ENCODE measurements at places on chromosomes 12 and 14.

GRCh38 chr12:46264057-46264456 is 4.8 kb downstream of the SLC38A1 start:
- DNase-seq = no peak

GRCh38 chr12:6065131-6065862 is 59.2 kb downstream of the VWF start:
- DNase-seq = no peak

GRCh38 chr12:15886372-15887042 is 4.3 kb downstream of the STRAP start:
- no peak for DNase-seq

DNA sequence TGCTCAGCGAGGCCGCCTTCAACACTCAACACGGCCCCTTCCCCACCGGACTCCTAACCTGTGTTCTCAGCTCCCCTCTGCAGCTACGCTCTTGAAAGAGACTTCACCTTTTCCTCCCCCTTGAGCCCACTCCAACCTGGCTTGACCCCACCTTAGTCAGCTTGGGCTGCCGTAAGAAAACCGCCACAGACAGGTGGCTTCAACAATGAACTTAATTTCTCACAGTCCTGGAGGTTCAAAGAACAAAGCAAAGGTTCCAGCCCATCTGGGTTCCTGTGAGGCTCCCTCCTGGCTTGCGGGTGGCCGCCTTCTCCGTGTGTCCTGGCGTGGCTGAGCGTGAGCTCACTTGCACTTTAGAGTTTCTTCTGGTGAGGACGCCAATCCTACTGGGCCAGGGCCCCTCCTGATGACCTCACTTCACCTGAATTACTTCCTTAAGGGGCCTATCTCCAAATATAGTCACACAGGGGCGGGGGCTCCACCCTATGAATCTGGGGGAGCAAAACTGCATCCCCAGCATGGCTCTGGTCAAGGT is 138.8 kb downstream of the CALM1 start:
- DNase-seq = no peak

- no peak for DNase-seq
Observed at GRCh38 chr12:44497044-44497443, 379.1 kb downstream of the NELL2 start.

GRCh38 chr12:12628013-12628412 is 16.3 kb downstream of the CREBL2 start:
- no peak for DNase-seq

GRCh38 chr12:105470601-105471000 is 140.1 kb downstream of the C12orf75 start:
- DNase-seq = no peak

DNA sequence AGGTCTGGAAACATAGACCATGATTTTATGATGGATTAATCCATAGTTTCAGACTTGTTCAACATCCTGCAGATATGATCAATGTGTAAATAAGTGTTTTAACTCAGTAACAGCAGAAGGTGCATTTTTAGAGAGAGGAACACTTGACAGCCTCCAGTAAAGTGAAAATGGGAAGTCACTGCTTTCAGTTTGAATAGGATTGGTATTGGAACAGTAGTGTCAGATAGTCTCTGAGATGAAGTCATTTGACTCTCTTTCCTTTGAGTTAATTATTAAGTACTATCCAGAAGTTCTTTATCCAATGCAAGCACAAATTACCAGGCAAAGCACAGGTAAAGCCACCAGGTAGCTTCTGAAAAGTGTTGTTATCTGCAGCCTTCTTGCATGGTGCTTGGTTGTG is 14.5 kb upstream of the NAV3 start:
- DNase-seq = no peak

GRCh38 chr12:52119398-52120254 is 40.1 kb downstream of the SMIM41 start:
- DNase-seq = no peak

DNA sequence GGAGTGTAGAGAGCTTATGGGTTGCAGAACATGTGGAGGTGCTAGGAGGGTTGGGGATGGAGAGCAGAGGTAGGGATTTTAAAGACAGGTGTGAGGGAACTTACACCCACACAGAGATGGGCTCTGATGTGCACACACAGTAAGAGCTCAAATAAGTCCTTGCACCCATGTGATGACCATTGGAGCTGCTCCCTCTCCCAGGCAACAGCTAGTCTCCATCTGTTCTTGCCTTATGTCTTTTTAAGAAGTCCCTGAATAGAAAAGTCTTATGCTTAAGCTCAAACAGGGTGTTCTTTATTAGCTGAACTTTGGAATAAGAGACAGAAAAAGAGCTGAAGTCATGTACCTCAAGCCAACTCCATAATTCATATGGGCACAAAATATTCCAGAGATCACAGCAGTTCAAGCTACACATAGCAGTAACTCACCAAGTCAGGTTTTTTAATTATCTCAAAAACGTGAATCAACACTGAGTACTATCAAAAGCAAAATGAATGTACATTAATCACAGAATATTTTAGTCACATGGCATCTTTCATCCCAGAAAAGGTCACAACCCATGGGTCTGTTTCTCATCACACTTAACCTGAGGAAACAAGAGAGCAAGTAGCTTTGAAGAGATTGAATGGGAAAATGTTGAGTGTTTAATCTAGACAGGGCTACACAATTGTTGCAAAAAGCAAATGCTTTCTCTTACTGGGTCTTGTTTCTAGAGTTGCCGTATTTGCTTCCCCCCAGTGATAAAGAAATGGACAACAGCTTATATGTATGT is 1513.6 kb upstream of the SEL1L start:
- DNase-seq = no peak

GRCh38 chr14:95911456-95911855 is 34.8 kb downstream of the TUNAR start:
- no peak for DNase-seq

DNA sequence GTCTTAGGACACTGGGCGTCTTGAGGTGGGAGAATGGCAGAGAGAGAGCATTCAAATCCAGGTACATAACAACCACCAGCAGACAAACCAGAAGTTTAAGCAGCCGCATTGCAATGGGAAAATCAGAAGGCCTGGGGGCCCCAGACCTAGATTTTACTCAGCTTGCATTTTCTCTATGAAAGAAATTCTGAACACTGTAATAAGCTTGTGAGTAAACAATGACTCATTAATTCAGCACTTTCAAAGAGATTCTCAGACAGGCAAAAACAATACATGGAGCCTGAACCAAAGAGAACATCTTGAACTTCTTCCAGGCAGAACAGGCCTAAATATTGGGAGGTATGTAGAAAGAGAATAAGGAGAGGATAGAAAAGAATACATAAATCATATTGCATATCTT is 69.8 kb upstream of the IFNG-AS1 start:
- no peak for DNase-seq

DNA sequence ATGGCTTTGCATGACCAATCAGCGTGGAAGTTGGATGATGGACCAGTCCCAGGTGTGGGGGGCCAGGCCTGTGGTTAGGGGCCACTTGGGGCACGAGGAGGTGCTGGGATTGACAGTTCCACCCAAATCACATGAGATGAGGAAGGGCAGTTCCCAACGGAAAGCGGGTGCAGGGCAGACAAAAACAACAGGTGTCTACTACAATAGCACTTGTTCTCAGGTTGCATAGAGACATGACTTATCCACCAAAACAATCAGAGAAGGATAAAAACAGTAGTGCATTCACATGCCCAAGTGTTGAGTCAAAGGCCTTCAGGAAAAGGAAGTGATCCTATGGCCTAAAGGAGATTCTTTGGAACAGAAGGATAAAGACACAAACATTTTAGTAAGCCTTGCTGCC is 14.6 kb upstream of the EIF2B2 start:
- no peak for DNase-seq

DNA sequence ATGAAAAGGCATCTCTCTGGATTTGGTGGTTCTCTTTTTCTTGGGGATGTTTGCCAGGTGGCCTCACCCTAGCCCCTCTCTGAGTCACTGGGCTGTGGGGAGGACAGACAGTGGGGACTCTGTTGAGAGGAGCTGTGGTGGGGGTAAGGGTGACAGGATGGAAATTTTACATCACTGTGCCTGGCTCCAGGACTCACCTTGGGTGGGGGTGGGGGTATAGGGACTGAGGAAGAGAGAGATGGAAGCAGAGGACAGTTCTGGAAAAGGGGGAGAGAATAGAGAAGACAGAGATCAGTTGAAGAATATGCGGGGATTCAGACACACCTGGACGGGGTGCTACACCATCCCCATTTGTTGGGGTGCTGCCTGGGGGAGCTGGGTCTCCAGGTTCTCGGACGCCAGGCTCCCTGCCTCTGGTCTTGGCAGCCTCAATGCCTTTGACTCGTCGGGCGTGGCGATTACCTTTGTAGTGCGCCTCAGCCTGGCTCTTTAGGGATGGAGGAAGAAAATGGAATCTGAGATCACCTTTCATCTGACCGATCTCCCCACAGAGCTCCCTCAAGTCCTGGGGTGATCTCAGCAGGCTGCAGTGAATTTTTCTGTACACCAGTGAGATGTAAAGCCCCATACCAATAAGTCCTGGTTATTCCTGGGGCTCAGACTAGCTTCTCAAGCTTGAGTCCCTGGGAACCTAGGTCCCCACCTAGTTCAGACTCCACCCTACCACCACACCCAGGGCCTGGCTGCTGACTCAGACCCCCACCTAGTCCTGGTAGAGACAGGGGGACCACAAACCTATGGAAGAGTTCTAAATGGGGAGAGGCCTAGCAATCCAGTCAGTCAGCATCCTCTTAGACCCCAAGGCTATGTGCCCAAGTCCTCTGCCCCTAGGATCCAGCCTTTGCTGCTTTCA is 9.6 kb upstream of the GPR84 start:
- no peak for DNase-seq

GRCh38 chr14:98186140-98186539 is 1085.9 kb downstream of the BCL11B start:
- no peak for DNase-seq

GRCh38 chr12:44457465-44457864 is 418.6 kb downstream of the NELL2 start:
- DNase-seq = no peak

GRCh38 chr14:104528496-104528895 is 51.1 kb upstream of the C14orf180 start:
- no peak for DNase-seq

DNA sequence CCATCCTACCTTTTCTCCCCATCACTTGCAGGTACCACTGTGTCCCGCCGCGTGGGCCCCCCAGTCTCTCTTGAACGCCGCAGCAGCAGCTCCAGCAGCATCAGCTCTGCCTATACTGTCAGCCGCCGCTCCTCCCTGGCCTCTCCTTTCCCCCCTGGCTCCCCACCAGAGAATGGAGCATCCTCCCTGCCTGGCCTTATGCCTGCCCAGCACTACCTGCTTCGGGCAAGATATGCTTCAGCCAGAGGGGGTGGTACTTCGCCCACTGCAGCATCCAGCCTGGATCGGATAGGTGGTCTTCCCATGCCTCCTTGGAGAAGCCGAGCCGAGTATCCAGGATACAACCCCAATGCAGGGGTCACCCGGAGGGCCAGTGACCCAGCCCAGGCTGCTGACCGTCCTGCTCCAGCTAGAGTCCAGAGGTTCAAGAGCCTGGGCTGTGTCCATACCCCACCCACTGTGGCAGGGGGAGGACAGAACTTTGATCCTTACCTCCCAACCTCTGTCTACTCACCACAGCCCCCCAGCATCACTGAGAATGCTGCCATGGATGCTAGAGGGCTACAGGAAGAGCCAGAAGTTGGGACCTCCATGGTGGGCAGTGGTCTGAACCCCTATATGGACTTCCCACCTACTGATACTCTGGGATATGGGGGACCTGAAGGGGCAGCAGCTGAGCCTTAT is 9.2 kb downstream of the ARHGAP9 start:
- no peak for DNase-seq

- DNase-seq = no peak
Observed at GRCh38 chr12:103105971-103106597, 148.6 kb downstream of the ASCL1 start.

GRCh38 chr12:100733817-100734593 is 60.6 kb upstream of the ANO4 start:
- no peak for DNase-seq

DNA sequence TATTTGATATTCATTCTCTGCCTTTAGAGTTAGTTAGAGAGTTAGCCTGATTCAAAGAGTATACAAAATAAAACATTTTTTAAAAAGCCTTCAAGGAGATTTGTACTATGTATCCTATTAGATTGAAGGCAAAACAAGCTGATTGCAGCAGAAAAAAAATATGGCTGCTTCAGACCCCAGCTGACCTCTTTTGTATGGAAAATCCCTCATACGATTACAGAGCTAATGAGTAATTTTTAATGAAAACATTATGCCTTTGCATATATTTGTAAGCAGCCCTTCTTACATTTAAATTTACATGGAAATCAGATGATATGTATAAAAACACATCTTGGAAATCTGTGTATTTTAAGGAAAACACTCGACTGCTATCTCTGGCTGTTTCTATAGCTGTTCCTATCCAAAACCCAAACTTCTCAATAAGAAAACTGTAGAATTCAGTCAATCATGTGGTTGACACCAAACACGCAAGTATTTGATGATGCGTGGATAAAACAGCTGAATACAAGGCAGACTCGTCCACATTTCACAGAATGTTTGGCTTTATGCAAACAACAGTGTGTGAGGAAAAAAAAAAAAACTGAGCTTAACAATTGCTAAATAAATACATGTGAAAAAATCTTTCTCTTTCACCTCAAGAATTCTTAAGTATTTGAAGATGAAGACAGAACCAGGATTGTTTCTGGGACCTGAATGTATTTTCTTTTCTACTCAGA is 275.3 kb downstream of the EGLN3 start:
- DNase-seq = no peak

DNA sequence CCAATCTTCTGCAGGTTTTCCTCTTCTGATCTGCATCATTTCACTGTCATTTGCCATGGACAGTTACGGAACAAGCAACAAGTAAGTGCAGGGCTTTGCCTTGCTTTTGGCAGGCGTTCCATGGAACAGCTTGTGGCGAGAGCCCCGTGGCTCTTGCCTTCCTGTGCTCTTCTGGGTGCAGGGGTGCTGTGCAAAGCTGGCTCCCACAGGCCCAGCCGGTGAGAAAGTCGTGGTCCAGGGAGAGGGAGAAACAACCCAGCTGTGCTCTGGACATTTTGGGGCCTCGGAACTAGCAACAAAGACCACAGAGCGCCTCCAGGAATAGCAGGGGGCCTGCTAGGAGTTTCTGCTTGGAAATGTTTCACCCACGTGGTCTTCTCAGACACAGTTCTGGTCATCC is 164.7 kb downstream of the ADGRD1 start:
- DNase-seq = no peak

DNA sequence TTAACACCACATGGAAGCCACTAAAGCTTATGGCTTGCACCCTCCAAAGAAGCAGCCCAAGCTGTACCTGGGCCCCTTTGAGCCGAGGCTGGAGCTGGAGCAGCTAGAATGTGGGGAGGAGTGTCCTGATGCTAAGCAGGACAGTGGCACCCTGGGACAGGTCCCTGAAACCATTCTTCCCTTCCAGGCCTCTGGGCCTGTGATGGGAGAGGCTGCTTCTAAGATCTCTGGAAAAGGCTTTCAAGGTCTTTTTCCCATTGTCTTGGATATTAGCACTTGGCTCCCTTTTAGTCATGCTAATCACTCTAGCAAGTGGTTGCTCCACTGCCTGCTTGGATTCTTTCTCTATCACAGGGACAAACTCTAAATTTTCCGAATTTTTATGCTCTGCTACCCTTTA is 40.9 kb downstream of the OSBPL8 start:
- DNase-seq = no peak

All from hypothalamus (tissue), 51 donors.